NCI-H1048 (cell line): ENCODE measurements at places on chromosomes 3 and 15.

GRCh38 chr3:112514527-112515128 lies 15.4 kb upstream of the BTLA start:
- DNase-seq = no peak

DNA sequence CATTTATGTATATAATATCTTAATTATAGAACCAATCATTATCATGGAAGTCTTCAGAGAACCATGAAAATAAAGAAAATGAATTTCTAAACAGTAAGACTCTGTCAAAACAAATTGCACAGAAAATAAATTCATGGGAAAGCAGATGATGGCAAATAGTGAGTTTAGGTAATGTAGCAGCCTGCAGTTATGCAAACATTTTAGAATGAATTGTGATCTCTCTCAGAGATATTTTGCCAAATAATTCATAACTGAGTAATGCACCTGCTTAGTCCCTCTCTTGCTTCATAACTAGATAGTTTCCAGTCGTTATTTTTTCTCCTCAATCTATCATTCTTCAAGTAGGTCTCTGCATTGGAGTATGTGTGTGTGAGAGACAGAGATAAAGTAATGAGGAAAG lies 492.7 kb upstream of the THBS1 start:
- no peak for DNase-seq

GRCh38 chr15:68278595-68279405 lies 1.3 kb downstream of the FEM1B start:
- DNase-seq = no peak

GRCh38 chr3:52534281-52535183 lies 875 bp upstream of the NT5DC2 start:
- no peak for DNase-seq

DNA sequence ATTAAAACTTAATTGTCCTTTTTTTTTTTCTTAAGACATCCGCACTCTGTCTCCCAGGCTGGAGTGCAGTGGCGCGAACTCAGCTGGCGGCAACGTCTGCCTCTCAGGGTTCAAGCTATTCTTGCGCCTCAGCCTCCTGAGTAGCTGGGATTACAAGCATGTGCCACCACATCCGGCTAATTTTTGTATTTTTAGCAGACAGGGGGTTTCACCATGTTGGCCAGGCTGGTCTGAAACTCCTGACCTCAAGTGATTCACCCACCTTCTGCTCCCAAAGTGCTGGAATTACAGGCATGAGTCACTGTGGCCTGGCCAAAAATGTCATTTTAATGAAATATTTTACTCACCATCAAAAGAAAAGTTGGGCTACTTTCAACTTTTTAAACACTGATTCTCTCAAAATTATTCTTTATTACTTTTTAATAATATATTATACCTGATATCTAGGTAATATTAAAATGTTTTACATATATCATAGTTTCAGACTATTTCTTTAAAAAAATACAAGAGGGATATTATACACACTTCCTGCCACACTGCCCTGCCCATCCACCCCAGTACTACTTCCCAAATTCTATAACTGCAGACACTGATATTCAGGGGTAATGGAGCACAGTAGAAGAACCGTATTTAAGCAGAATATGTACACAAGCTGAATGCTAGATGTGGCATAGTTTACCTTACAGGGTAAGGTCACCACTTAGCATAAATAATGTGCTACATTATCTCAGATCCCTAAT lies 723.9 kb upstream of the ZNF385D start:
- no peak for DNase-seq

- no peak for DNase-seq
These were observed 83.1 kb upstream of the SETMAR start for GRCh38 chr3:4220065-4220464.

GRCh38 chr3:121943431-121943830 lies 49.2 kb downstream of the SLC15A2 start:
- peak; percentile 74 for DNase-seq

DNA sequence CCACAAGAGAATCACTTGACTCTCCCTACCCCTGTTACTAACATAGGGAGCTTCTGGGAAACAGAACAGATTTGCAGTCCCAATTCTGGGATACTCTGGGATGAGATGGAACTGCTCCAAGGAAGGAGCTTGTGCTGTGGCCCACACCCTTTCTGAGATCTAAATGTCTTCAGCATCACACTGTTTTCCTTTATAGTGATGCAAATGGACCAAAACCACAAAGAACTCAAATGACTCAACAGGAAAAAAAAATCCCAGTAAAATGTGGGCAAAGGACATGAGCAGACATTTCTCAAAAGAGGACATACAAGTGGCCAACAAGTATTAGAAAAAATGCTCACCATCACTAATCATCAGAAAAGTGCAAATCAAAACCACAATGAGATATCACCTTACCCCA lies 155.6 kb downstream of the NECTIN3 start:
- no peak for DNase-seq

DNA sequence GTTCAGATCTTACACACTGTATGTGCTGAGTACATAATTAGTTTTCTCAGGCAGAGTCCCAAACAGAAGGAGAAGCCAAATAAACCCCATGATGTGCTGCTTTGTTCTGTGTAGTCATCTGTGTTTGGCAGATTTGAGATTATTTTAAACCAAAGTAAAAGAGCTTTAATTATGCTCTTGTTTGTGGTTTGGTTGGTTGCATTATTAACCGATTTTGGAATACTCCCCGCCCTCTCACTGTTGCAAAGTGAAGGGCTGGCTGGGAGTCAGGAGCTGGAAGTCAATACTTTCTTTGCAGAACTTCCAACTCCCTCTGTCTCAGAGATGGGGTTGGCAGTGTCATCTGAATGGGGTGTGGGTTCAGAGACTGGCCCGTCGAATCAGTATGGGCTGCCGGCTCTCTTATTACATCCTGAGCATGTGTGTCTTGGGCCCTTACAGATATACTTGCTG lies 34.4 kb downstream of the SLCO3A1 start:
- DNase-seq = no peak

- no peak for DNase-seq
These were observed 24.1 kb downstream of the SLC28A1 start for GRCh38 chr15:84908564-84908963.

DNA sequence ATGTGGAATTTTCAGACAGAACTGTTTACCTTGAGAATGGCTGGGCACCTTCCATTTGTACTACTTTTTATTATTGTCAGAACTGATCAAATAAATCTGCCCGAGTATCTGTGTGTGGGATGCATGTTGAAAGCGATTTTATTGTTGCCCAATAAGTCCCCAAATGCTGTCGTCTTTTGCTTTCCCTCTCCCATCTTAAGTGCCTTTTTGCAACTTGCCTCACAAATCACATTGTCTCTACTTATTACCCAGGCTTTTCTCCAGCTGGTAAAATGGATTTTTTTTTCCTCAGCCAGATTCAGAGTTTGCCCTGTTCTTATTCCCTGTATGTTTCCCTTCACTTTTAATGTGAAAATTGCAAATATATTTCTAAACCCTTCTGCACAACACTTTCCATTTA lies 163.1 kb downstream of the CNTN4 start:
- no peak for DNase-seq

GRCh38 chr3:14126887-14127505 lies 2.1 kb downstream of the TMEM43 start:
- no peak for DNase-seq

DNA sequence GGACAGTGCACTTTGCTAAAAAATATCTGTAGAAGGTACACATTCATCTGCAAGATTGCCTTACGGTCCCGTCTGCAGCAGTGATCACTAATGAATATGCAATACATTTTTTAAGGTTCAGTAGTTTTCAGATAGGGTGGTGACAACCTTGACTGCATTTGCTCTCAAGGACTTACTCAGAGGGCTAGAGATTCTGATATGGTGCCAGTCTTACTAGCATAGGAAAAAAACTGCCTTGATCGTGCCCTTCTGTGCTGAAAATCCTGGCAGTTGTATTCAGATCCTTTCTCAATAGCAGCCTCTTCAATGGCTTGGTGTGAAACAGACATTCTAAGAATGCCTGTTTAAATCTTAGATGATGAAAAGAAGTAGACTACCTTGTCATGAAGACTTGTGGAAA lies 411.9 kb upstream of the CCDC54 start:
- DNase-seq = no peak

GRCh38 chr3:45127130-45127822 lies 18.9 kb downstream of the CDCP1 start:
- DNase-seq = no peak

DNA sequence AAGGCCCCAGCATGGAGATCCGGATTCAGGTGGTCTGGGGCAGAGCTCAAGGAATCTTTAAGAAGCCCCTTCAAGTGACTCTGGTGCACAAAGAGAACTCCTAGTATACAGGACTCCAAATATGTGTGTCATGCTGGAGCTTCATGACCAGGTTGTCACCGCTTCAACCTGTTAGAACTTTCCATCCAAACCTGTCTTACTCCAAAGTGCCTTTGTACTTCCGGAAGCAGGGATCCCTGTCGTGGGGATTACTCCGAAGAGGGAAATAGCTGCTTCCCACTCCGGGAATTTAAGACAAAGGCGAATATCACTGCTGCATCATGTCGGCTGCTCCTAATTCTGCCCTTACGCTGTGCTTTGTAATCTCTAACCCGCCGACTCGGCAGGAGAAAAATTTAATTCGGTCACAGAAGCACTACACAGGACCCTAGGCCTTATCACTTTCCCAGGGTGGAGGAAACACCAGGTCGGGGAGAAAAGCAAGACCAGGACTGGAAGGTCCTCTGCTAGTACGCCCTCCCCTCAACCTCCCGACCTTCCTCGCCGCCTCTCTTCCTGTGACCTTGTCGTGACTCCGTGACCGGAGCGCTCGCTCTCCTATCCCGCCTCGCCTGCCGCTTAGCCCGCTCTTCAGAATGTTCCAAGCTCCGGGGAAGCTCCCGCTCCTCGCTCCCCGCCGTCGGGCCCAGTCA lies 730 bp downstream of the HIGD1A start:
- DNase-seq = no peak

DNA sequence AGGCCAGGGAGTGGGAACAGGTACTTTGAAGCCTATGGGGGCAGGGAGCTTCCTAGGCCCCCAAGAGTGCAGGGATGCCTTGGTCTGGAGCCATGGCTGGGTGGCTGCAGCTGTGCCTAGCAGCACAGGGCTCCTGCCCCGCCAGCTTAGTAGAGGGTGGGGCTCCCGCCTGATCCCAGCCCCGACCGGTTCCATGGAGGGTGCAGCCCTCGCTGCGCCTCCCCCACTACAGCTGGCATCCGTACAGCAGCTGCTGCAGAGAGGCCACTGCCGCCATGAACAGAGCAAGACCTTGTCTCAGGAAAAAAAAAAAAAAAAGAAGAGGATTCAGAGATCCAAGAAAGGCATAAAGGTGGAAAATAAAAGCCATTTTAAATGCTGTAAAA lies 277.2 kb downstream of the UBE2E2 start:
- DNase-seq = no peak

DNA sequence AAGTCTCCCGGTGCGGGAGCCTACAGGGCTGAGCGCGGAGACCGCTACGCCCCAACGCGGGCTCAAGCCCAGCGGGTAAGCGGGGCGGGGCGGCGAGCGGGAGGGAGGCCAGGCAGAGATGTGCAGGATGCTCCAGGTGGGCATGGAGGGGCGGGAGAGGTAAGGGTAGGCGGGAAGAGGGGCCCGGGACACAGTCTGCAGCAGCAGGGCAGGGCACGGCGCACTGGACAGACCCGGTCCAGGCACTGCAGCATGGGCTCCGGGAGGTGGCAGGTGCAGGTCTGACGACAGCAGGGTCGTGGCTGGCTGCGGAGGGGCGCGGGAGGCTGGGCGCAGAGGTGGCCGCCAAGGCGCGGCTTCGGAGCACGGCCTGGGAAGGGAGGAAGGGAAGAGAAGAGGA lies 102.8 kb downstream of the GABRB3 start:
- DNase-seq = no peak

DNA sequence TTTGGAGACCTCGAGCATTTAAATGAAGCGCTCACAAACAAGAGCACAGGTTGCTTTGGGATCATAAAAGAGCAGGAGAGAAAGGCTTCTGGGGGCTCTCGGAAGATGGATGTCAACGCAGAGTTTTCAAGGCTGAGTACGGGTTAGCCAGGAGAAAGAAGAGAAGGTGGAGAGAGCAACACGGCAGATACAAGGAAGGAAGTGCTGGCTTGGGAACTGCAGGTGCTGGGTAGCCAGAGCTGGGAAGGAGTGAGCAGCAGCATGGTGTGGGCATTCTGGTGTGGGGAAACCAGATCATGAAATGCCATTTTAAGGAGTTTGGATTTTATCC lies 580 bp upstream of the RUBCN start:
- no peak for DNase-seq

GRCh38 chr3:133799794-133800585 lies 5.6 kb upstream of the SRPRB start:
- DNase-seq = no peak

DNA sequence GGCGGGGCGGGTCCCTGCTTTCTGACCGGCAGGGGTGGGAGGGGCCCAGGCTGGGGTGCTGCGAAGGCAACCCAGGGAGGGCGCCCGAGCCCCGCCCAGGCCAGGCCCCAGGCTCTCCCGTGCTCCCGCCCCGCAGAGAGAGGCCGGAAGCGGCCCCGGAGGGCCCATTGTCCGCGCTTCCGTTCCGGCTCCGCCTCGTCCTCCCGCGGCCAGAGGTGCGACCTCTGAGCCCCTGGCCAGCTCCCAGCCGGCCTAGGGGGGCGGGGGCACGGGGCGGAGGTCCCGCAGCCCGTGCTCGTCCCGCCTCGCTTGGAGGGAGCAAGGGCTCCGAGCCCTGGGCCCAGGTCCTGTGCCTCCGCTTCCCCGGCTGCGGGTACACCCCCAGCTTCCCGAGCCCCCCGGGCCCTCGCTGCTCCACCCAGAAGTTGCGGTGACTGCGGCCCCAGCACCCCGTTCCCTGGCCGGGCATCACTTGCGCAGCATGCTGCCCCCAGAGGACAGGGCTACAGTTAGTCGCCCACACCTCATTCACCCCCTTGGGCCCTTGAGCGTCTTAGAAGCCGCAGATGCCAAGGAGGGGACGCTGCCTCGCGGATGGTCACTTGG lies 20.4 kb upstream of the PLXND1 start:
- no peak for DNase-seq

GRCh38 chr3:13201851-13202250 lies 128.6 kb upstream of the IQSEC1 start:
- no peak for DNase-seq

DNA sequence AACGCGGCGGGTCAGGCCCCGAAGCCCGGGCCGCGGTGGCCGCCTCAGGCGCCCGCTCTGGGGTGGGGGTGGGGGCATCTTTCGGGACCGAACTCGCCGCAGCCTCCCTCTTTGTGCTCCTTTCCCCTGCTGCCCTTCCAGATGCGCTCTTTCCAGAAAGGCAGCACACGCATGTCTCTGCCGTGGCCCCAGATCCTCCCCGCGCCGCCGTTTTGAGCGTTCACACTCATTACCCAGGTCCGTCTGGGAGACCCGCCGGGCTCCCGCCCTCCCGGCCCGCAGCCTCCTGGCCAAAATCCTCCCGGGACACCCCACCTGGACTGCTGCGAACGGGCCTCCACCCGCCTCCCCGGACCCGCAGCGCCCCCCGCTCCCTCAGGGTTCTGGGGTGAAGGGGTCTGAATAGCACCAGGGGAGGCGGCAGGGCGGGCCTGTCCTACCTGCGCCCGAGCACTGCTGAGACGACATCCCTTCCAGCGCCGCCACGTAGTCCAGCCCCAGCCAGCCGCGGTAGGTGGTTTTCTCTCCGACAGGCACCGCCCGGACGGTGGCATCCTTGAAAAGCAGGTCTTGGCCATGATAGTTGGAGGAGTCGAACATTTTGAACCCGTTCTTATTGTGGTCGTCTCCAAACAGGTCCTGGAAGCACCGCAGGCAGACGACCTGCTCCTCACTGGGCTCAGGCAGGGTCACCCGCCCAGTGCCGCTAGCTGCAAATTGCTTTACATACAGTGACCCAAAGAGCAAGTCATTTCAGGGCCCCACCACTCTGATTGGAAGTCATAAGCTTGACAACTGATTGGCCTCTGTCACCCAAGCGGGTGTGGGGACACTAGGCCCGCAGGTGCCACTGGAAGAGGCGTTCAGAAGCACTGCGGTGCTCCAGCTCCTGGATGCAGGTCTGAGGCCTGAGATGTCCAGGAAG lies 25.9 kb downstream of the MELTF start:
- DNase-seq = no peak
